Stimulated activated CD4-positive, alpha-beta T cell treated with anti-CD3 and anti-CD28 coated beads, Interleukin-15, amount 100 ng/mL, for 24 hours (primary cell): ENCODE measurements at places on chromosomes 12 and 14.

GRCh38 chr12:108734200-108734906 lies 3.0 kb upstream of the CORO1C start:
- peak; percentile 15 for DNase-seq

DNA sequence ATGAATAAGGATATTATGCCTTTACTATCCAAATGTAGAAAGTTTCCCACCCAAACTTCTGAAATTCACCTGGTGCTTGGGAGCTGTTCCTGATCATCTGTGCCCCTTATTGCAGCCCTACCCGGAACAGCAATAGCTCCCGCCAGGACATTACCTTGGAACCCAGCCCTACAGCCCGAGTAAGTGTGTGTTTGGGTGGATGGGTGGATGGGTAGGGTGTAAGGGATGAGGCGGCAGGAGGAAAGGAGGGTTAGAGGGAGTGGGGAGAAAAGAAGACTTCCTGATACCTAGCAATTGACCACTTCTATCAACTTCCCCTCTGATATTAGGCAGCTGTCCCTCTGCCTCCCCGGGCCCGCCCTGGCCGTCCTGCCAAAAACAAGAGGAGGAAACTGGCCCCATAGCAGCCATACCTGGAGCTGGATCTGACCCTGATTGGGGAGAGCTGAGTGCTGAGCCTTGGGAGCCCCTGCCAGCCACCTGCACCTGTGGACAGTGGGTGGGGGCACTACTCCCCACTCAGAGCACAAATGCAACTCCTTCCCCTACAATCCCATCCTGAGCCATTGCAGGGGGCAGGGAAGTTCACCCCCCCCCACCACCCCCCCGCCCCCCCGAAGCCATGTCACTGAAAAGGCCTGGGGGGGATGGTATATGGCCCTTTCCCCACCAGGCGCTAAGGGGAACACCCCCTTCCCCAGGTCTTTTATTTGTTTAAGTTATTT lies 6.4 kb downstream of the MBD6 start:
- DNase-seq: no peak

DNA sequence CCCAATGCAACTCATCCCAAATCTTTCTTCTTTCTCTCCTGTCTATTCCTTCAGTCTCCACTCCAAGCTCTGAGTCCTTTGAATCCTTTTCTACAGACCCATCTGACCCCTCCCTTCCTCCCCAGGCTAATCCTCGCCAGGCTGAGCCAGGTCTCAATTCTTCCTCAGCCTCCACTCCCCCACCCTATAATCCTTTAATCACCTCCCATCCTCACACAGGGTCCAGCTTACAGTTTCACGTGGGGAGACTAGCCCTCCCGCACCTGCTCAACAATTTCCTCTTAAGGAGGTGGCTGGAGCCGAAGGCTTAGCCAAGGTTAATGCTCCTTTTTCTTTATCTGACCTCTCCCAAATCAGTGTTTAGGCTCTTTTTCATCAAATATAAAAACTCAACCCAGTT lies 63.8 kb downstream of the MOK start:
- DNase-seq: no peak

DNA sequence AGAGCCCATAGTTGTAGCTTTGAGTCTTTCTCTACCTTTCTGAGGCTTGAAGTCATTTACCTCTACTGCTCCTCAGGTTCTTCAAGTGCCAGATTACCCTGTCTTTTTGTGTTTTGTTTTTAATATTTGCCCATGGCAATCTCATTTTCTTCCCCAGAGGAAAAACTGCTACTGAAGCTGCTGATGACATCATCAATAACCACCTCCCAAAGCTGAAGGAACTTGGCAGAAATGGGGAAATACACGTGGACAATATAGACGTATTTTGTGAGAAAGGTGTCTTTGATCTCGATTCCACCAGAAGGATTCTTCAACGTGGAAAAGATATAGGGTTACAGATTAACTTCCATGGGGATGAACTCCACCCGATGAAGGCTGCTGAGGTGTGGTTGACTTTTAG lies 17.1 kb downstream of the AMDHD1 start:
- DNase-seq: no peak

- DNase-seq: no peak
Measured at GRCh38 chr12:93824514-93825500, 147.6 kb downstream of the CRADD start.

- no peak for DNase-seq
Measured at GRCh38 chr12:233615-233968, 19.6 kb upstream of the SLC6A12 start.

DNA sequence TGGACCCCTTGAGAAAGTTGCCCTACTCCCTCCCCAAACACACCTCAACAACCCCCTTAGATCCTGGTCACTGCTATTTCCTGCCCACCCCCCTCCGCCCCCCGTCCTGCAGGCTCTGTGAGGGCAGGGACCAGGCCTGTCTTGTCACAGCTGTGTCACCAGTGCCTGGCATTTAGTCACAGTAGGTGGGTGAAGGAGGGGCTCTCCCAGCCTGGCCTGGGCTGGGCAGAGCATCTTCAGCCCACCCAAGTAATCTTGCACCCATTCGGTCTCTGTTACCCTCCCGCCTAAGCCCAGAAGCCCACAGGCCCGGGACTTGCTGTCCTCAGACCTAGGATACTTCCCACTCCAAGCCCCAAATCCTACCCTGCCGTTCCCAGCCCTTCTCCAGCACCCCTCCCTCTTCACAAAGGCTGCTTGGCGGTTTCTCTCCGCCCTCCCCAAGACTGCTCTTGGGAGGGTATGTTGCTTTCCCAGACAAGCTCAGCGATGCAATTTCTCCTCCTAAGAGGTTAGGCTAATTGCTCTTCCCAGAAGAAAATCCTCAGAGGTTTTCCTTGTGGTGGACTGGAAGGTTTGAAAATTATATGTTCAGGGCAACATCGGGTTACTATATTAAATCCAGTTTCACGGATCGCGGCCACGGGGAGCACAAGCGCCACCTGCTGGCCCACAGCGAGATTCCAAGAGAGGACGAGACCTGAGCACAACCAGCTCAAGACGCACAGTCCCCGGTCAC lies 50.8 kb upstream of the ZFP36L1 start:
- DNase-seq: peak; percentile 83

GRCh38 chr12:115504306-115505290 lies 772.9 kb downstream of the MED13L start:
- DNase-seq: no peak

DNA sequence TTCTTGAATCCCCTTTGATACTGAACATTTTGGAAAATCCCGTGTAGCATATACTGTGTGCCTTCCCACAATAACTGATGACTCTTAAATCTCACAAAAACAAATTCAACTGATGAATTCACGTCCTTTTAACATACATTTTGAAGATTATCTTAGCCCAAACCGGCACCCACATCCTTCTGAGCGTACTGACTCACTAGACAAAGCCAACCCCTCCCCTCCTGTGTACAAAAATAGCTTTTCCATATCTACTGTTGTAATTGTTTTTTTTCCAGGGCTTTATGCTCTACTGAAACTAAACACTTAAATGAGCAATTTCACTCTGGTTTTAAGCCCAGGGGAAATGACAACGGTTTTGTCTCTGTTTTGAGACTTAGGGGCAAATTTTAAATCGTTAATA lies 109.4 kb upstream of the ATF7IP start:
- DNase-seq: peak; percentile 53

GRCh38 chr12:5430641-5431603 lies 986 bp upstream of the NTF3 start:
- DNase-seq: peak; percentile 6

DNA sequence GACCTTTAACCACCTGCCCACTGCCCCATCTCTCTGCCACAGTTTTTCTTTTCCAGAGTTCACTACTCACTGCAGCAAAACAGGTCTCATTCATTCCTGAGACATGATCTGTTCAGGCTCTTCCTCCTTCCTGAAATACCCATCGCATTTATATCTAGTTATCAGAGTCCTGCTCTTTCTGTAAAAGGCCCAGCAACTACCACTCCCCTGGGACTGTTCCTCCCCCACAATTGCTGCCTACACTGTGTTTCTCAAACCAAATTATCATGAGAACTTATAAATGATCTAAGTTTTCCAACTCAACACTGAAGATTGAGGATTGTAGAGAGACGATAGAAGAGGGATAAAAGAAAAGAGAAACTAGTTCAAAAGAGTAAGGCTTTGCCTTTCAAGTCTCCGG lies 40.8 kb upstream of the EPS8 start:
- no peak for DNase-seq

GRCh38 chr14:33524244-33524643 lies 426.6 kb downstream of the EGLN3 start:
- no peak for DNase-seq

DNA sequence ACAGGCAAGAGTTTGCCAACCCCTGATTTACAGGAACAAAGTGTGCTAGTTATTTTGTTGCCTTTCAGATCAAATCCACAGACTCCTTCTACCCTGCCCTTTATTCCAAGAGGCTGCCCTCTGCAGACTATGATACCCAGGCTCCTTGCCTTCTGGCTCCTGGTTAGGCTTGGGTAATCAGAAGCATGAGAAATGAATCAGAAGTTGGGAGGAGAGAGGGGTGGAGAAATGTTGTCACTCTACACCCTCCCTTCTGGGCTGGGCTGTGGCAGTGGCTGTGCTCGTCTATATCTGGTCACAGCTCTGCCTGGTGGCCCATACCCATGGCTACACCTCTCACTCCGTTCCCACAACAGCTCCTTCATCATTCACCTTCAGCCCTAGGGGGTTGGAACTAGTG lies 204.6 kb upstream of the PLXNC1 start:
- no peak for DNase-seq

- DNase-seq: no peak
Measured at GRCh38 chr12:30614031-30614430, 81.6 kb downstream of the IPO8 start.

- no peak for DNase-seq
Measured at GRCh38 chr14:88895116-88895515, 70.7 kb downstream of the TTC8 start.

DNA sequence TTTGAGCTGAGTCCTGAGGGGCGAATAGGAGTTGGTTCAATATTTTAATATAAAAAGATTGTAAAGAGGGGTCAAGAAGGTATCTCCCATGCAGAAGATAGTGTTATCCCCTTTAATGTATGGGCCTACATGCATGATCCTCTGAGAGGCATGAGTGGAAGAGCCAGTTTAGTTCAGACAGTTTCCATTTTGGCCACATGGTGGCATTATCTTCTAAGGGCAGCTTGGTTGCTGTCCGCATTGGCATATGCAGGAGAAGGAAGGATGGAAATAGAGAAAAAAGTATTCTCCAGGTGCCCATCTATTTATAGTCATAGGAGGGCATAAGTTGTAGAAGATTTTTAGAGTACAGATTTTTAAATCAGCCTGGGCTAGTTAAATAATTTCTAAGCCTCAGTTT lies 5.4 kb downstream of the SAMD4A start:
- DNase-seq: peak; percentile 36

- DNase-seq: no peak
Measured at GRCh38 chr12:121839993-121840761, 18.5 kb downstream of the HPD start.

- no peak for DNase-seq
Measured at GRCh38 chr14:101249676-101250036, 311.6 kb upstream of the DIO3 start.

DNA sequence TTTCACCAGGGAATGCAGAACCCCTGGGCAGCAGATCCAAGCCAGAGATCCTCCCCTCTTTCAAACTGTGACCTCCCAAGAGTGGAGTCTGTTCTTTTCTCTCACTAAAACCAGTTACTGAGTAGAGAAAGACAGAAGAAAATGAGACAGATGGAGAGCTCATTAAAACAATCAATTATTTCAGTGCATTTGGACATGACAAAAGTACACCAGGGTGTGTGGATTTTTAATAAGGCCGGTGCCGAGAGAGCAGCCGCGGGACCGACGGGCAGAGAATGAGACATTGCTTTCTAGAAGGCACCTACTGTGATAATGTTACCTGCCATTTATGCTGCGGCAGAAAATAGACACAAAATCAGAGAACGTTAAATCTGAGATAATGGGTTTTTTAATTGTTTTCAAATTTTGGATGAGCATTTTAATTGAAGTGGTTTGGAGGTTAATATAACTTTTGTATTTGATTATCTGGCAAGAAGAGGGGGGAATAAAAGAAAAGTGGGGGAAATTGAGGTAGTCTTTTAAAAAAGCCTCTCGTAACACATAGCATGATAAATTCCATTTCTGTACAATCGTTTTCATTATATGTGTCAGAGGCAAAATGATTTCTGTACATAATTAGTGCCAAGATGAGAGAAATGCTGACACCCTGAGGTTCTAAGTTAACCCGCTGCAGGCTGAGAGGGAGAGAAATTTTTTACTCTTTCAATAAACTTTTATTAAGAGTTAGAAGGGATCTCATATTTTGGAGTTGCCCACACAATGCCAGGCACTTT lies 70.8 kb downstream of the HSPB8 start:
- DNase-seq: no peak

DNA sequence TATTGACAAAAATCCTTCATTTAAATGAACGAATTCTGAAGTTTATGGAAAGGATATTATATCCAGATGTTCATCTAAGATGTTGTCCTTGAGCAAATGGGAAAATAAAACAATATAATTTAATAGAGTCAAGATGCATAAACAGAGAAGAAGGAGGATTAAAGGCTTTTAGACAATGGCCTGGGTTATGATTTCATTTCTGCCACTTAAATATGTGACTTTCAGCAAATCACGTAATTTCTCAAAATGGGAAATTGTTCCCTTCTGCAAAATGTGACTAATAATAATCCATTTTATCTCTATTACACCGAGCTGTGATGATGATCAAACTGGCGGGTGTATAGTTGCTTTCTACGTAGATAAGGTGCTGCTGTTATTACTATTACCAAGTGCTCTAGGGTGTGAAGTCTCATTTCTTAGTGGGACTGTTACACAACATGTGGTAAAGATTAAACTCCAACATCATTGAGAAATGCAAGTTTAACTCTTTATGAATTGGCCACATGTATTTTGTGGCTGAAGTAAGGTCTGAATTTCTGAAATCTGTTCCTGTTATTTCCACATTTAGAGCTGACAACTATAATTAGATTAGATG lies 157.0 kb downstream of the MYRFL start:
- no peak for DNase-seq

DNA sequence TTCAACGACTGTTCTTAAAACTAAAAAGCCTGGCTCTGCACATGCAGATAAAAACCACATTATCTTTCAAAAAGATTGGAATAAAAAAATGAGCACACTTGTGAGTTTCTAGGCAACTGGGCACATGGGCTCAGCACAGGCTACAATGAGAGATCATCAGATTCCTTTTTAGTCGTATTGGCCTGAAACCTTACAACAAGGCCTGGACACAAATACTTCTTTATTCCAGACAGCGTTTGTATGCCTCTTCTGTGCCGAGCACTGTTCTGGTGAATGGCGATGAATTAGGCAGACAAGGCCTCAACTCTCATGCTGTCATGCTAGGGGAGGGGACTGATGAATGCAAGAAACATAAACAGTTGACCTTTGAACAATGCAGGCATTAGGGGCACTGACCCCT lies 463.0 kb downstream of the AACS start:
- no peak for DNase-seq

- no peak for DNase-seq
Measured at GRCh38 chr14:26218861-26219260, 379.0 kb downstream of the NOVA1 start.

DNA sequence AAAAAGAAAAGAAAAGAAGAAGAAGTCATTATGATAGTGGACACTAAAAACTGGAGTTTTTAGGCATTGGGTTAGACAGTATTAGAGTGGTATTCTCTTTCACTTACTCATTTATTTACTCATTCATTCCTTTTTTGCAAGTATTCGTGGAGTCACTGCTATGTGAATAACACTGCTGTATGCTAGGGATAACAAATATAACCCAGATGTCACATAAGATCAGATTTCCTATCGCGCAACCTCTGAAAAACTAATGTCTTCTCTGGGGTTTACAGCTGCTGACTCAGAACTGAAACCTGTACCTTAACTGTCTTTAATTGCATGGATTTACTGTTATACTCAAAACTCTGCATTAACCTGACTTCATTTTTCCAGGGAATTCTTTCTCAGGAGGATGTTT lies 353.7 kb downstream of the LRIG3 start:
- DNase-seq: no peak

- peak; percentile 40 for DNase-seq
Measured at GRCh38 chr12:128644664-128645296, 179.0 kb downstream of the SLC15A4 start.
